ENCODE measurements at places on chromosomes 12 and 14.
A peak's percentile ranks its signal among the peaks of the same experiment; 100 is the strongest.

DNA sequence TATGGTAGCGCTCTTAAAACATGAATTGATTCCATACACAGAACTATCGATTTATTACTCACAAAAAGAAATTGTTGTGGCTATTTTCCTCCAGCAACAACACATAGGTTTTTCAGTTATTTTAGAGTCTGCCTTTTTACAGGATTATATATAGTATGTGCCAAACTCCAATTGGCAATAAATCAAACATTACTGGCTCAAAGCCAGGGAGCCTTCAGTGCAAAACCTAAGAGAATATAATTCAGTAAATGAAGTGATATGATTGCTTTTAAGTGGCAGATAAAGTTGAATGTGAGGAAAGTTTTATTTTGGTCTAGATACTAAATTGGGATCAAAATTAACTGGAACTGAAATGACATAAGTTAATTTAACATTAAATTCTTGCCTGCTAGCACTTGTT lies 234.8 kb downstream of the PIK3C2G start:
- no peak for DNase-seq

GRCh38 chr14:85546390-85546789 lies 16.4 kb downstream of the FLRT2 start:
- DNase-seq, result no peak

DNA sequence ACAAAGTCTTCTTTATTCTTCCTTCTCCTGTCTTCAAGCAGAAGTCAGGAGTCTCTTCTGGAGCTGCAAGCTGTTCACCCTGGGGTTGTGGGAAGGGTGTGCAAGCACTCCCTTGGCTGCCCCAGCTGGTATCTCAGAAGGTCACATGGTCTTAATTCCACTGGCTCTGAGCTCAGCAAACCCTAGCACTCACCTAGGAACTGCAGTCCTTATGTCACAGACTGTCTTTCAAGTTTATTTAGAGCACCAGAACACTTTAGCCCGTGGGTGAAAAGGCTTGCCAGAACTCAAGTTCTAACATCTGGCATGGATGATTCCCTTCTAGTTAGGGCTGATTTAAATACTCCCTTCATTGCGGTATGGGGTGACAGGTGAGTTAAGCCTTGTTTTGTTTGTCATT lies 379.0 kb downstream of the CCER1 start:
- no peak for DNase-seq

DNA sequence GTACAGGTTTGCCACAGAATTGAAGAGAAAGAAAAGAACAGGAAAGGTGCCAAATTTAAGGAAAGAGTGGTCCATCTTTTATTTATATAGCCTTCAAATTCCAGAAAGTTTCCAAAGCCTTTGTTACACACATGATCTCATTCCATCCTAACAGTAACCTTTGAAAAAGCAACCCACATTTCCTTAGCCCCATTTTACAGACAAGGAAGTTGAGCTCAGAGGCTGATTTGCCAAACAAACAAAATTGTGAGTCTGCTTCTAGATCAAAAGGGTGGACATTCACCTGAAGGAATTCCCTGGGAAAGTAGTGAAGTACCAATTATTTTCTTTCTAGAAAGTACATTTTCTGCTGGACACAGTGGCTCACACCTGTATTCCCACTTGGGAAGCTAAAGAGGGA lies 32.0 kb downstream of the KICS2 start:
- DNase-seq, result no peak

- DNase-seq, result no peak
Observed at GRCh38 chr14:65804439-65805112, 392.0 kb downstream of the FUT8 start.

GRCh38 chr12:108810636-108811035 lies 46.7 kb downstream of the SSH1 start:
- no peak for DNase-seq

DNA sequence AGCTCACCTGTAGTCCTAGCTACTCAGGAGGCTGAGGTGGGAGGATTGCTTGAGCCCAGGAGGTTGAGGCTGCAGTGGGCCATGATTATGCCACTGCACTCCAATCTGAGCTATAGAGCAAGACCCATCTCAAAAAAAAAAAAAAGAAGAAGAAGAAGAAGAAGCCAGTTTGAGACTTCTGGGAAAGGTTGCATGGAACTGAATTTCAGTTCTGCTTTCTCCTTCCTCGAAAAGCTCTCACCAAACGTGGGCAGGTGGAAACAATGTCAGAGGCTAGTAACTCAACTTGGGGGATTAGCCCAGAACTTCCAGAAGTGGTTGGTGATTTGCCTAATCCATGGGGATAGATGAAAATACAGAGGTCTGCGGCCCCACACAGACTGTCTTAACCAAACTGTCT lies 18.7 kb downstream of the FLVCR2 start:
- no peak for DNase-seq

- DNase-seq, result no peak
Observed at GRCh38 chr12:94127239-94128131, 20.9 kb upstream of the PLXNC1 start.

- DNase-seq, result peak; percentile 47
Observed at GRCh38 chr12:12562016-12562483, 613 bp downstream of the DUSP16 start.

- DNase-seq, result no peak
Observed at GRCh38 chr12:66074561-66074960, 56.0 kb downstream of the LLPH start.

- DNase-seq, result no peak
Observed at GRCh38 chr14:91358025-91358319, 59.6 kb downstream of the CCDC88C start.

GRCh38 chr14:104680056-104680805 lies 9.2 kb upstream of the INF2 start:
- DNase-seq, result no peak

DNA sequence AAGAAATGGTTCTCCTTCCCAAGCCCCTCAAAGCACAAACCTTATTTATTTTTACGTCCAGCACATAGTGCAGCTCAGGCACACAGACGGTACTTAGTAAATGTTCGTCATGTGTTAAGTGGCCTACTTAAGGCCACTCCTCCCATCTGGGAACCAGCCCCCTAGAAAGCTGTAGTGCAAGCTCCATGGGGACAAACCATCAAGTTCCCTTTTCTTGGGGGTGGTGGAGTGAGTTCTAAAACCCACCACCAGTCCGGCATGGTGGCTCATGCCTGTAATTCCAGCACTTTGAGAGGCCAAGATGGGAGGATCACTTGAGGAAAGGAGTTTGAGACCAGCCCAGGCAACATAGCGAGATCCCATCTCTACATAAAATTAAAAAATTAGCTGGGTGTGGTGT lies 49.4 kb downstream of the PITPNM2 start:
- DNase-seq, result no peak

DNA sequence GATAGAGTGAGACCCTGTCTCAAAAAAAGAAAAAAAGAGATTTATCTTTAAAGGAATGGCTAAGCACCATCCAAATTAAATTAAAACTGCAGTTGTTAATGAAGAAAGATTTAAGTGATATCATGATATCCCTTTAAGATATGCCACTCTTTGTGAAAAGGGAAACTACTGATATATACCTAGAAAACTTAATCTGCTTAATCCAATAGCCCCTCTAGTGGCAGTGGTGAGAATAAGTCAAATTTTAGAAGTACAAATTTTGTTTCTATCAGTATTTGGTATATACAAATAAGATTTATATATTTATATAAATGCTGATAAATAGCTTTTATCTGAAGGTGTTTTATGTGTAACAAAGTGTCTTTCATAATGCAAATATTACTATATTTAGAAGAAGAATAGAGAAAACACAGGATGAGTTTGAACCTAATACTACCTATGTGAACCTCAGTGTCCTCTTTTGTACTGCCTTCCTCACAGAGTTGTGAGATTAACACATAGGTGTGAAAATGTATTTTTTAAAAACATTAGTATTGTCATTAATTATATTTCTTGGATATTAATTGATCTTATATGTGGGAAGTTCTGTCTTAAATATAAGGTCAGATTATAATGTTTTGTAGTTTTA lies 51.4 kb upstream of the GARIN2 start:
- DNase-seq, result no peak

DNA sequence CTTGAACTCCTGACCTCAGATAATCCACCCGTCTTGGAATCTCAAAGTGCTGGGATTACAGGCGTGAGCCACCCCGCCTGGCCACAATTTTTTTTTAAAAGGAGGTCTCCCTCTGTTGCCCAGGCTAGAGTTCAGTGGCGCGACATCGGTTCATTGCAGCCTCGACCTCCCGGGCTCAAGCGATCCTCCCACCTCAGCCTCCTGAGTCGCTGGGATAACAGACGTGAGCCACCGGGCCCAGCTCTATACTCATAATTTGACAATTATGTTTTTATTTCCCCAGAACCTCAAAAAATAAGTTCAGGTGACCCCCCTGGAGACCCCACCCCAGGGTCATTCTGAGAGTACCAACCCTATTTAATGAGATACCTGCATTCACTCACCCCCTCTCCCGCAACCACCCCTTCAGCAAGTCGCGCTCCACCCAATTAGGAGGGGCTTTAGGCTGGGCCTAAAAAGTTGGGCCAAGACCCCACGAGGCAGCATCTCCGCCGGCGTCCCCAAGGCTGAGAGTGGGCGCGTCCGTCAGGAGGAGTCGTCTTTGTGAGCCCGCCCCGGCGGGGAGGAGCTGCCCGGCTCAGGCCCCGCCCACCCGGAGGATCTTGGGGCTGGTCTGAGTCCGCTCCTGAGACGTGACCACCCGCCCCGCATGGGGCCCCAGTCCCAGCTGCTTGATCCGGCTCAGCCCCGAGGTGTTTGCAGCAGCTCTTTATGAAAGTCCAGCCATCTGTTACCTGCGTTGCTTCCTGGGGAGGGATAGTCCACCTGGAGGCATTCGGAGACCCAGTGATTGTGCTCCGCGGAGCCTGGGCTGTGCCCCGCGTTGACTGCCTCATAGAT lies at the start of gene ANKRD33:
Gene ANKRD33 (plus strand): TSS at position 628 of the 840 bp plus-strand sequence. CDS start 84 bp downstream, at position 712.
- peak; percentile 39 for DNase-seq

DNA sequence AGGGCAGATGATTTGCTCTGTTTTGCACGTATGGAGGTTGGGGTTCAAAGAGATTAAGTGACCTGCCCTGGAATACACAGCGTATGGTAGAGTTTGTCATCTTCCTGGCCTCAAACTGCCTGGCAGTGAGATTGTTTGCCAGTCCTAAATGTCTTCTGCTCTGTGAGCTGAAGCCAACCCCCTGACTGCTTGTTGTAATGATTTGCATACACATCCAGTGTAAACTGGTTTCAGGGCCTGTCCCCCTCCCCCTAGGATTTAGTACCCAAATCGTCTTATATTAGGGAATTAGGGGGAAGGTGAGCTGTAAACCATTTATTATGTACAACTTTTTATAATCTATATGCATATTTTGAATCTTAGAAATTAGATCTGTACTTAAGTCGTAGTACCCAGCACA lies 38.4 kb downstream of the AKAP3 start:
- DNase-seq, result no peak

DNA sequence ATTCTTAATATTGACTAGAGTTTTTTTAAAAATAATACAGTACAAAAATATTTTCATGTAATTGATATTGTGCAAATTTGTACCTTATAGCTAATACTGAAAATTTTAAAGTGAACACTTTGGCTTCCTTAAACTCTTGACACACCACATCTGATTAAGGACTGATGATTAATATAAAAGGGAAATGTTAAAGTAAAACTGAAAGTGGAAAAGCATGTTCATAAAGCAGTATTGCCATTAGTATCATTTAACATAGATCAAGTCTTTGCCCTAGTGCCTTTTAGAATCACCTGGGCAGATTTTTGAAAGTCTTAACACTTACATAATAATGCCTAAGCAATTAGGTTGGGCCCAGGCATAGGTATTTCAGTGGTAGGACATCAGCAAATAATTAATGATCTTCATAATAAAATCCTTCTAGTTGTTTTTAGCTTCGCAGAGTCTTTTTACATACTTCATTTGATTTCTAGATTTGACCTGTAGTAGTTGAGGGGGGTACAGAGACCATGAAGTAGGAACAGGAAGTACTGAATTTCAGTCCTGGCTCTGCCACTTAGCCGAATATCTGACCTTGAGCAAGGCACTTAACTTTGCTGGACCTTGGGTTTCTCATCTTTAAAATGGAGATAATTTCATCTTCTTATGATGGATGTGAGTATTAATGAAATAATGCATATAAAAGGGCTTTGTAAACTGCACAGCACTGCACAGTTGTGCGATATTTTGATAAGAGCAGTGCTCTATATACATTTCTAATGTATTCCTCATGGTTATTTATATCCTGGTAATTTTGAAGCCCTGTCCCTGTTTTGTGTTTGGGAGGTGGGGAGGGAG lies 43.7 kb downstream of the MARK3 start:
- DNase-seq, result no peak

DNA sequence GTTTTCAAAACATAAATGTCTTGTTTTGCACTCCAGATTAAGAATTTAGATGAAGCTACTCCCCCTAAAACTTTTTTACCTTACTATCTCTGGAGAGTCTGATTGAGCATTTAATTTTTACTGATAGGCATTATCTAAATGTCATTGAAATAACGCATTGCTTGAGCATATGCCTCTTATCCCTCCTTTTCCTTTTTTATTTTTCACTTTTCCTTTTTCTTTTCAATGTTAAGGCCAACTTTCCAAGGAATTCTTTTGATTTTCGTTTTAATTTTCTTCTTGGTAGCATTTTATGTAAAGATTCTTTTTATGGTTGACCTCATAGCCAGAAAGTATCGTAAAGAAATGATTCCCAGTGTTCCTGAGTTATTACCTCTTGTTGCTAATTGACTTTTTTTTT lies 2.9 kb downstream of the SRP54 start:
- DNase-seq, result no peak

DNA sequence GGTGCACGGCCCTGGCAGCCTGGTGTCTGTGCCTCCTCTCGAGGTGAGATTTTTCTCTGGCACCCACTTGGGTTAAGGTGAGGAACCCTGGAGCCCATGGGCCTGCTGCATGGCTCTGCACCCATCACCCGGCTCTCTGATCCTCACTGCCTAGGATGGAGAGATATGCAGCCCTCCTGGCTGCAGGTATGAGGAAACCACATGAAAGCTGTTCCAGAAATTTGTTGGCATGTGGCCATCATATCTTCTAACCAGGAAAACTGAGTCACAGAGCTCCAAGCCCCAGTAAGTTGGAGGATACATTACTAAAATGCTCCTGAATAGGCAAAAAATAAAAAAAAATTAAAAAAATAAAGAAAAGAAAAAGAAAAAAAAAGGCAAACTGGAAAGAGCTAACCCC lies 39.3 kb upstream of the DDX11 start:
- DNase-seq, result no peak

DNA sequence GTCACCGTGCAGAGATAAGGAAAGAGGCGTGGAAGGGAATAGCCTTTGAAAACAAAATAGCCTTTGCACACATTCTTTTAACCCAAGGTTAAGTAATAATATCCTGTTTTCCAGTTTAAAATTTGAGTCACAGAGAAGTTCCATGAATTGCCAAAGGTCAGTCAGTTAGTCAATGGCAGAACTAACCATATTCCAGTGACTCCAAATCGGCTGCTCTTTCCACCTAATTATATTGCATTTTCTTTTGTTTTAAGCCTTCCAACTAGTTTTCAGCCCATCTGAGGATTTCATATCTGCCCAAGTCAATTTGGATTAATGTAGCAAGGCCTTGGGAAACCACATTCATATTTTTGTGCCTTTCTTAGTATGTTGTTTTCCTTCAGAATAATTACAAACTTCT lies 373.0 kb downstream of the CCDC91 start:
- no peak for DNase-seq

DNA sequence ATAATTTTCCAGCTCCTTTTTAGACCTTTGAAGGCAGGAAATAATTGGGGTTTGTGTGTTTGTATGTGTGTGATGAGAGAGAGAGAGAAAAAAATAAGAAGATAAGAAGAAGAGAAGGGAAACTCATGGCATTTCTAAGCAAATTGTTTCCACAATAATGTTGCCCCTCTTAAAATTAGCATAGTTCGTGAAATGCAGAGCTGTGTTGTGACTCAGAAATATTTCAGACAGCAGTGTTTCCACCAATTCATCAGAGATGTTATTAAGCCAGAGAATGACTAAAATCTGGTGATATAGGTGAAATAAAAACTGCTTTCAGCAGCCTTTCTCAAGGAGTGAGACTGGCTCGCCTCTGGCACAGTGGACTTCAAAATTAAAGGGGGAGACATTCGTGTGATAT lies 65.9 kb upstream of the ARHGAP5 start:
- no peak for DNase-seq

Measured in Caco-2 (cell line).